ENCODE measurements at places on chromosomes 16 and 17. TPM values are rescaled to one million over a fixed set of nuclear protein-coding genes. Genes with fewer than 3 reads are reported as not detected.

The TPSG1 gene
- 0.71 TPM for polyA plus RNA-seq

The TM4SF5 gene
- 0.18 TPM for polyA plus RNA-seq

The ITGA2B gene
- polyA plus RNA-seq = 0.56 TPM

The NOL3 gene
- polyA plus RNA-seq = 66.6 TPM

The SBK1 gene
- polyA plus RNA-seq = 0.16 TPM

The MT4 gene
- not detected for polyA plus RNA-seq
